ENCODE measurements at places on chromosomes 3 and 15. TPM values are rescaled to one million over a fixed set of nuclear protein-coding genes. Genes with fewer than 3 reads are reported as not detected.

PGBD4 gene
- 0.99 TPM for polyA plus RNA-seq

CHRNA3 gene
- polyA plus RNA-seq, result not detected

C3orf22 gene
- polyA plus RNA-seq, result not detected

OR5H2 gene
- not detected for polyA plus RNA-seq

XCR1 gene
- not detected for polyA plus RNA-seq

PATL2 gene
- polyA plus RNA-seq, result not detected

CLDN16 gene
- polyA plus RNA-seq, result not detected

ZMYND10 gene
- 0.90 TPM for polyA plus RNA-seq

SPINK8 gene
- not detected for polyA plus RNA-seq

RTP1 gene
- polyA plus RNA-seq, result not detected

TGM5 gene
- not detected for polyA plus RNA-seq

STAB1 gene
- not detected for polyA plus RNA-seq

SEMA7A gene
- 41.2 TPM for polyA plus RNA-seq

RNU6-1 gene
- not detected for polyA plus RNA-seq

HESX1 gene
- polyA plus RNA-seq, result 0.58 TPM

PCLAF gene
- 44.5 TPM for polyA plus RNA-seq

CHRNB4 gene
- not detected for polyA plus RNA-seq

FBXO45 gene
- 1.7 TPM for polyA plus RNA-seq

TGM4 gene
- polyA plus RNA-seq, result not detected

SAMD7 gene
- polyA plus RNA-seq, result not detected

TTLL13 gene
- polyA plus RNA-seq, result not detected

SLC51B gene
- not detected for polyA plus RNA-seq

ZNF620 gene
- 0.86 TPM for polyA plus RNA-seq

CASR gene
- not detected for polyA plus RNA-seq

CLDN1 gene
- polyA plus RNA-seq, result 0.28 TPM

PLA2G4D gene
- not detected for polyA plus RNA-seq

MKRN2OS gene
- polyA plus RNA-seq, result not detected

KBTBD13 gene
- polyA plus RNA-seq, result not detected

GPR62 gene
- not detected for polyA plus RNA-seq

ZNF770 gene
- 92.5 TPM for polyA plus RNA-seq

TTC21A gene
- polyA plus RNA-seq, result 0.76 TPM

SNTN gene
- not detected for polyA plus RNA-seq

HYKK gene
- polyA plus RNA-seq, result 2.1 TPM

SCAMP5 gene
- polyA plus RNA-seq, result 0.23 TPM

Measured in GM23248 (cell line).